Stimulated activated CD8-positive, alpha-beta memory T cell treated with anti-CD3 and anti-CD28 coated beads, Interleukin-15, amount 100 ng/mL, for 24 hours (primary cell): ENCODE measurements at places on chromosomes 2 and 18.
A peak's percentile ranks its signal among the peaks of the same experiment; 100 is the strongest.

DNA sequence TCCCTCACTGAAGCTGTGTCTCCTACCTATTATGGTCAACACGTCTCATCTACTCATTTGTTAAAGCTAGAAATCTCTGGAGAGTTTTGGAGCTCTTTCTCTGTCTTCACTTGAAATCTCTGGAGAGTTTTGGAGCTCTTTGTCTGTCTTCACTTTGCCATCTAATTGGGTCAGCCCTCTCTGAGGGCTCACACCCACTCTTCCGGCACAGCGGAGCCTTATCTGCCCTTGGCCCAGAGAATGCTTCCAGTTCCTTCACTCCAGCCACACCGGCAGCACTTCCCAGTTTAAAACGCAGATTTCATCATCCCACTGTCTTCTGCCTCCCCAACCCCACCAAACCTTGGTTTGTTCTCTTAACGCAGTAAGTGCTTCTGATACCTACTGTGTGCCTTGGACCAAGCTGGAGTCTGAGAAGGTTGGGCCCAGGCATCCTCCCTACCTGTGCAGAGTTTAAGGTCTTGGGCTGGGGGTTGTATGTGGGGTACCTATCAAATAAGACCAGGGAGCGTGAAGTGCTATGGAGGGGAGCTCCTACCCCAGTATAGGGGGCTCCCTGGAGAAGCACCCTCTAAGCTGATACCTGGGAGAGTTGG is 5.0 kb downstream of the HPCAL1 start:
- DNase-seq = no peak

DNA sequence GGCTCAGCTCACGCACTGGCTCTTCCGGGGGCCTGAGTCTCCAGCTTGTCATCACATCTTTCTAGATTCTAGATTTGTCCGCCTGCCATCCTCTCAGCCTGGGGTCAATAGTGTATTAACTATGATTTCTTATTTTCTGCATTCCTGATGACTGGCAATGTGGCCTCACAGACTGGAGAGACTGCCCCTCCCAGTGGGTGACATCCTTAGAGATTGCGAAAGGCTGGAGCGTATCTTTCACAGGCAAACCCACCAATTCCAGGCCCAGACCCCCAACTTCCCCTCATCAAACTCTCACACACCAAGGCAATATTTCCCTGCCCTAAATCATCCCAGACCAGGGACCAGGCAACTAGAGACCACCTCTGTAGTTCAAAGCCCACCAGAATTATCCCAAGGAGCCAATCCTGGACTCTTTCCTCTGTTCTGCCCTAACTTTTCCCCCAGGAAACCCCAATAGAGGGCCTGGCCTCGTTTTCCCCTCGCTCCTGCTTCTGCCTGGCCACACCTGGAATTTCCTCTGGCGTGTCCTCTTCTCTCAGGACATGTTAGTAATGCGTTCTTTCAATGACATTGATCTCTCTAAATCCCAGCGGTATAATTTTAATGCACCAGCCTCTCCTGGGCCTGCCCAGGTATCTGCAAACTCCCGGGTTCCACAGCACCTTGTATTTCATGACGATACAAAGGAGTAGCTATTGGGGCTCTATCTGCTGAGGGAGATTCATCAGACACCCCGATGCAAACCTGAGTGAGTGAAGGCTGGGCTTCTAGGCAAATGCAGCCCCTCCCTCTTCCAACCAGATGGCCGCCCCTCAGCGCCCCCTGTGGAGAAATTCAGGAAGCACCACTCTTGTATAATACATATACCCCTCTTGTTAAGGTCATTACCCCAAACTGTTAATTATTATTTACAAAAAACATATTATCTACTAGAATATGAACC is 2.4 kb upstream of the KCNF1 start:
- no peak for DNase-seq

GRCh38 chr2:150876251-150876950 is 385.3 kb downstream of the RBM43 start:
- no peak for DNase-seq

GRCh38 chr2:148948868-148949267 is 73.8 kb downstream of the KIF5C start:
- DNase-seq = no peak

- no peak for DNase-seq
Observed at GRCh38 chr2:217206907-217207698, 347.2 kb upstream of the TNP1 start.

- DNase-seq = no peak
Observed at GRCh38 chr2:33167622-33168245, 221.0 kb downstream of the LTBP1 start.

- no peak for DNase-seq
Observed at GRCh38 chr2:192005211-192005610, 158.3 kb upstream of the CAVIN2 start.

DNA sequence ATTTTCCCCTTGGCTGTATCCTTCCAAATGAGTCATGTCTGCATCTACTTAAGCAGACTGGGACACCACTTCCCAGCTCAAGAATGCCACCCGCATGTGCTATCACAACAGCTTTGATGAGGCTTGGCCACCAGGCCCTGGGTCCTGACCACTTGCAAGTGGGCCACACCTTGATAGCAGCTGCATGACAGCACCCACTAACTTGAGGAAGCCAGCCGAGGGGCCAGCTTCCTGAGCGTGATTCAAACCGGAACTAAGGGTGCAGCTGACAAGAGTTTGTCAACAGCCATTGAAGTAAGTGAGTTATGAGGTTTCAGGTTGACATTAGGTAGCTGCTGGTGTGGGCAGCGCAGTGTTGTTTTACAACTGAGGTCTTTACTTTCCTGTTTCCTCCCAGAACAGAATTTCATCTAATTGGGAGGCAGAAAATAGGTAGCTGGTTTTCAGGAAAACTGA is 54.4 kb downstream of the EPHA4 start:
- DNase-seq = peak; percentile 32

DNA sequence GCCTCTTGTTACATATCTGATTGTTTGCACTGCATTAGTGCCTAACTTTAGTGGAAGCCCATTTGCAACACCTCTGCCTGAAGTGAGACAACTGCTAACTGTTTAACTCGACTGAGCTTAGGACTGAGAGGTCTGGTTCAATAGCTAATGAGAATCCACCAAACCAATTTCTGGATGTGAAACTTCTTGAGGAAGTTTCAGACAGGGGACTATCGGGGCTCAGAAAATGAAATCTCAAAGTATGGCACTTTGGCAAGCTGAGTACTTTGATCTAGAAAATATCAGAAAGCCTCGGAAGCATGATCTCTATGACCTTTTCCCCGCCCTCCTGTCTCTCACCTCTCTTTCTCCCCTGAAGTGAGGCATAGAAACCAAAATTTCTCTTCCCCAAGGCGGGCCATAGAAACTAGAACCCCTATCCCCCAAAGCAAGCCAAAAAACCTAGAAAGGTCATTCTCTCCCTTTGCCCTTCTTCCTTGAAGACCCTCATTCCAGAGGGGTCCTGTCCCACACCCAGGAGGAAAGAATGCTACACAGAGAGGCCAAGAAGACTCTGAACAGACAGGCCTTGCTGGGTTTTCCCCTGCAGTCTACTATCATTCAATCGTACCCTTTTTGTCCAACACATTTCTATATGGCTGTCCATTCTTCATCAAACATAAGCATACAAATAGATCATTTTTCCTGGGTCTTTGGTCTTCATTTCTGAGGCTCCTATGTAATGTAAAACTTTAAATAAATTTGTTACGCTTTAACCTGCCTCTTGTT is 69.6 kb upstream of the CREB1 start:
- DNase-seq = no peak

GRCh38 chr2:228056293-228057097 is 125.0 kb downstream of the SPHKAP start:
- no peak for DNase-seq

GRCh38 chr18:78720456-78721237 is 259.0 kb upstream of the SALL3 start:
- no peak for DNase-seq

GRCh38 chr2:217218269-217219163 is 358.7 kb upstream of the TNP1 start:
- DNase-seq = no peak

- DNase-seq = no peak
Observed at GRCh38 chr18:75076286-75076685, 132.7 kb downstream of the PTGR3 start.

DNA sequence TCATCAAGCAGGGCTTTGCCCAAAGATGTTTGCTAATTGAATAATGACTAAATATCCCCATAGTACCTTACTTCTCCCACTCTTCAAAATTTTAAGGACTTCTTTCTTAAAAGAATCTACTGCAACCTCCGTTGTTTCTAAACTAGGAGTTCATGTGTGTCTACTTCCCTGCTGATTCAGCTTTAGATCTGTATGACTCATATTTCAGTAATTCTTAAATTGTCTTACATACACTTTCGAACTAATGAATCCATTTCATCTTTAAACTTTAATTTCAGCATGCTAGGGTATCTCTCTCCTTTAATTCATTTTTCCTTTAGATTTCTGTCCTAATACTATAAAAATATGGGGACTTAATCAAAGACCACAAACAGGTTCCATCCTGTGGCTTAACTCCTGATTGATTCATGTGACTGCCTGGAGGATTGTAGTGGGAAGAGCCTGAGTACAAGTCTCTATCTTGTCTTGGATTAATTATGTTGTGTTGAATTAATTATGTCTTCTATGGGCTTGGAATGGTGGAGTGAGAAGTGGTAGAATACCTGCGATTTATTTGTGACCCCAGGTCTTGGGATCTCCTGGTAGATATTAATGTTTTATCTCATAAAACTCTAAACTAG is 24.9 kb upstream of the COL5A2 start:
- no peak for DNase-seq

GRCh38 chr2:238163481-238164198 is 4.9 kb downstream of the ERFE start:
- no peak for DNase-seq

- DNase-seq = no peak
Observed at GRCh38 chr2:12861344-12861930, 144.7 kb downstream of the TRIB2 start.

DNA sequence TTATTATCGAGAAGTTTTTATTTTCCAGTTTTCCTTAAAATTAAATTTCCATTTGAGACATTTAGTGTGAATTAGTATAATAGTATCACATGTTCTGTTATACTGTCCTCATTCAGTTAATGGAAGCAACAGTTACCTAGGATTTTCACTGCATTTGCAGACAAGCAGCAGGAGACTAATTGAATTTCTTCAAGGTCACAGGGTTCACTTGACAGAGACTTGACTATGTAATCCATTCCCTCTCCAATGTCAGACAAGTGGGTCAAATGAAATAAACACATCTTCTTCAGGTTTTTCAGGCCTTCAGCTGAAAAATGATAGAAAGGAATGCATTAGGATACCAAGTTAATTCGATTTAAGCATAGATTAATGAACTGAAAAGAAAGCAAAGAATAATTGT is 26.7 kb downstream of the NLRC4 start:
- DNase-seq = no peak

DNA sequence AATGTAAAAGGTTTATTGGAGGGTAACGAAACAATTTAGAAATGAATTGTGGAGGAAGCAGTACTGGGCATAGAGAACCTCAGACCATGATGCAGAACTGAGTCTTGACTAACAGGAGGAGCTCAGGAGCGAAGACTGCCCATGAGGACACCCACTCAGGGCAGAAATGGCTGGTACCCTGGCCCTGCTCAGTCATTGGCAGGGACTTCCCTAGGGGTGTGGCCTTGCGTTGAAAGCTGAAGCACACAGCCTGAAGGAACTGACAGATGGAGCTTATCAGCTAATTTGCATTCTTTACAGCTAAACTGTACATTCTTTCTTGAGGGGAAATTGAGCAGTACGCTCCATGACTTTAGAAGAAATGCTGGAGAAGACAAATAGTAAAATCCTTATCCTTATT is 57.1 kb downstream of the PDK1 start:
- DNase-seq = no peak

DNA sequence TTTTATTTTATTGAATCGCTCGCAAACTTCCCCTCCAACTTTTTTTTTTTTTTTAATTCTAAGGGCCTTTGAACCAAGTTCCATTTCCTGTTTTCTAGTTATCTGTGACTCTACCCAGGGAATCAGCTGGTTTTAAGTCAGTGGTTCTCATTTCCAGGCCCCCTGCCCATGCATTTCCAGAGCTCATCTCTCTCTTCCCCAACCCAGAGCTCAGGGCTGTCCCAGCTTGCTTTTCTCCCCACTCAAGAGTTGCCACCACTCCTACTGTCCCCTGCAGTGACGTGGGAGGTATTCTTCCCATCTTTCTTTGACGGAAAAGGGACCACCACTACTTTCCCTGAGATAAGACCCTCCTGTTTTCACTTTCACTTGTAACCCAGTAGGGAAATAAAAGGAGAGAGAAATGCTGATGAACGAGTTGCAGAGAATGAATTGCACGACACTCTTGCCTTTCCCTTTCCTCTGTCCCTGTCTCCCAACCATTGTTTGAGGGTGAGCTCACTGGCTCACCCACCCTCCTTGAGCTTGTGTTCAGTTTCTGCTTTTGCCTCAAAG is 42.1 kb downstream of the TET3 start:
- DNase-seq = no peak

GRCh38 chr2:52897511-52898044 is 870.0 kb upstream of the CHAC2 start:
- no peak for DNase-seq

GRCh38 chr2:11073776-11074175 is 81.5 kb upstream of the SLC66A3 start:
- DNase-seq = no peak

GRCh38 chr2:200708943-200709342 is 102.8 kb upstream of the BZW1 start:
- DNase-seq = no peak

GRCh38 chr2:17519486-17519885 is 1.2 kb upstream of the RAD51AP2 start:
- no peak for DNase-seq

DNA sequence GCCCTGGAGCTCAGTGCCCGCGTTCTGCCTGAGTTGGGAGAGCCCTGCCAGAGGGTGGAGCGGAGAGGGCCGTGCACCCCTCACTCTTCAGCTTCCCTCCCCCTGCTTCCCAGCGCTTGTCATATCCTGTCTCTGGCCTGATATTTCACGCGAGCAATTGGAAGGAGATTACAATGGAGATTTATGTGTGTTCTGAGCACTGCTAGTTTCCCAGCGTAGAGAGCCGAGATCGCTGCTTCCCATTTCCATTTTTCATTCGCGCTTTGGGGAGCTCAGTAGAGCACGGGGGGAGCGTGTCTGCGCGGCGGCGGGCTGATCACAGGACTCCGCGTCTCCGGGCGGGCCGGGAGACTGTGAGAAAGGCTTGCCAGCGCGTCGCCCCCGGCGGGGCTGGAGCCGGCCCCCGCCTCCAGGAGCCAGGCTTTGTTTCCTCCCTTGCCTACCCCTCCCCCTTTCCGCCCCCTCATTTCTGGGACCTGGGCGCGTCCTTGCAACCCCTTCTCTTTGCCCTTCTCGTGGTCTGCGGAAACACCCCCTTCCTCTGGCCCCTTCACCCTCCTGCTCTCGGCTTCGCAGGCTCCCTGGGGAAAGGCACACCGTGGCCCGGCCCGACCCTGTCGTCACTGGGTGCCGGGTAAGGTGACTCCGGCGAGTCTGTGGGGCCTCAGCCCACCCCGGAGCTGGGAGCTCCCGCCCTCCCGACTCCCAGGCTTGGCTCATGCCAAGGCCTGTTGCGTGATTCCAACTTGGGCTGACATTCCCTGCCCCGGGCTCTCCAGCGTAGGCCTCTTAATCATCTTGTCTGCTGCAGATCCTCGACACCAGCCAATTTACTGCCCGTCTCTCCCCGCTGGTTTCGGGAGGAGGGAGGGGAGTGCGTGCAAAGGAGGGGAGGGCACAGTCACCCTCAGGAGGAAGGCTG is 5.8 kb downstream of the DLX2 start:
- DNase-seq = no peak
